ENCODE measurements at places on chromosomes 5 and 9. TPM values are rescaled to one million over a fixed set of nuclear protein-coding genes. Genes with fewer than 3 reads are reported as not detected.

RGS3 gene
- 56.2 TPM for total RNA-seq

TMEM215 gene
- total RNA-seq, result not detected

PELO gene
- 17.1 TPM for total RNA-seq

ZFP37 gene
- total RNA-seq, result 0.30 TPM

CCL27 gene
- total RNA-seq, result 0.55 TPM

PCDHB13 gene
- not detected for total RNA-seq

RAB3C gene
- total RNA-seq, result not detected

TRAF2 gene
- 59.5 TPM for total RNA-seq

TXNDC8 gene
- total RNA-seq, result not detected

ADGRD2 gene
- total RNA-seq, result not detected

All from activated T-helper 2 cell treated with anti-CD3 and anti-CD28 coated beads, Interferon-gamma antibody, Interleukin-2, Interleukin-4, amounts not matched to agents 10 μg/mL and 5 μg/mL and 100 μg/mL, durations not matched to agents 14 hours and 24 hours and 36 hours (primary cell).